Activated naive CD8-positive, alpha-beta T cell treated with anti-CD3 and anti-CD28 coated beads, Interleukin-2, amount 50 U/mL, for 16 hours (primary cell): ENCODE measurements at places on chromosomes 7 and 10.

DNA sequence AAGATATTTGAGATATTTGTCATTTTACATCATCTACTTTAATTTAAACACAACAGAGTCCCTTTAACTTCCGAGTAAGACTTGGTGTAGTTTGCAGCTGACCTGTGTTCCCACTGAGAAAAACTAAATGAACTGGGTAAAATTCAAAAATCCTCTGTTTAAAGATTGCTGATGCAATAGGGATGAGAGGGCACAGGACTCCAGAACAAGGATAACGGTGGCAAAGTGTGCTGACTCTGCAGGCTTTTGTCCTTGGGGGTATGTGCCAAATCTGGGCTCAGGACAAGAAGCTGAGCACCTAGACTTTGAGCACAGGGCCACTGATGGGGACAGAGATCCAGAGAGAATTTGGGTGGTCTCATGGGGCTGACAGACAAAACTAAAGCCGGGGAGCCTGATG, 156.8 kb downstream of the CCDC71L start:
- no peak for DNase-seq

DNA sequence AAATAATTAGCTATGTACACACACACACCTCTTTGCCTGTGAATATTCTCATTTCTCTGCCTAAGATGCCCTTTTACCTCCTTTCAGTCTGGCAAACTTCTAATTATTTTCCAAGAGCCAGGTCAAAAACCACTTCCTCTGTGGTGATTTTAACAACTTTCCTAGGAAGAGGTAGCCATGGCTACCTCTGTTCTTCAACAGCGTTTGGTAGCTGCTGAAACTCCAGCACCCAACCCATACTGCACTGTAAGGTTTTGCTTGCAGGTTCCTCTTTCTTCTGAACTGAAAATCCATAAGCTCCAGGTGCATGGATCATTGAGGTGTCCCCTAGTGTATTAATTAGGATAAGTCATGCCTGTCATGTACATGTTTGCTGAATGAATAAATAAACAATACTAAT, 25.6 kb downstream of the NRCAM start:
- no peak for DNase-seq

GRCh38 chr10:88676283-88677060, 12.2 kb downstream of the LIPF start:
- no peak for DNase-seq

GRCh38 chr10:102714621-102715455, at the start of gene SFXN2:
Gene SFXN2 (plus strand): TSS chr10:102714636. CDS start chr10:102726637, 12,001 bp downstream.
- DNase-seq, result peak; percentile 1

GRCh38 chr10:1198453-1199344, 142.5 kb downstream of the WDR37 start:
- DNase-seq, result no peak

- no peak for DNase-seq
These were observed 25.5 kb upstream of the ABLIM1 start for GRCh38 chr10:114683593-114683992.

DNA sequence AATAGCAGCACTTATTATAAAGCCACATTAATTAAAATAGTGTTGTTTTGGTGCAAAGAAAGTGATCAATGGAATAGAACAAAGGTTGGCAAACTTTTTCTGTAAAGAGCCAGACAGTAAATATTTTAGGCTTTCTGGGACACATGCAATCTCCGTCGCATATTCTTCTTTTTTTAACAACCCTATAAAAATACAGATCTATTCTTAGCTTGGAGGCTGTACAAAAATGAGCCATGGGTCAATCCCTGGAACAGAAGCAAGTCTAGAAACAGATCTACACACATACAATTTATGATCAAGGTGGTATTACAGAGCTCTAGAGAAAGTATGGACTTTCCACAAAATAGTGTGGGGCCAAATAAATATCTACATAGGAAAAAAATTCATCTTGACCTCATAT, 71.8 kb downstream of the ARHGAP21 start:
- DNase-seq, result no peak

DNA sequence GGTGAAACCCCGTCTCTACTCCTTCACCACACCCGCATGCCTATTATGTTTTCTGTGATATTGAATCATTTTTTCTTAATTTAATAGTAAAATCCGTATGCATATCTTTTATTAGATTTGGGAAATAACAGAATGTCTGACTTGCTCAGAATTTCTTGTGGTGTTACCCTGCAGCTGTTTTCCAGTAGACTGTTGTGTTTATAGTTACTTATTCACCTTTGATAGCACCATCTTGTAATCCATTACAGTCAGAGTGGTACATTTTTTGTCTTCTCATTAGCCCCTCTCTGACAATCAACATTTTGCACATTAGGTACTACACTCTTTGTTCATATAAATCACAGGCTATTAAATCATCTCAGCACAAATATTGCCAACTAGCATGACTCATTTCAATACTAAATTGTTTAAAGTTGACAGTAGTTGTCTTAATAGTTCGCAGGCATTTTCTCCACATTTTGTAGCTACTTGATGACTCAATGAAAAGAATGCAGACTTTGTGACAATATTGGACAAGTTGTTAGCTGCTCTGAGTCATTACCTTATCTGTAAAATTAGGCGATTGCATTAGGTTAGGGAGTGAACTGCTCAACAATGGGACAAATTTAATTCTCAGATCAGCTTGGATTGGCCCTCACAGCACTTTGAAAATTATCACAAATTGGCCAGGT, 17.8 kb upstream of the SLC16A12 start:
- DNase-seq, result no peak

DNA sequence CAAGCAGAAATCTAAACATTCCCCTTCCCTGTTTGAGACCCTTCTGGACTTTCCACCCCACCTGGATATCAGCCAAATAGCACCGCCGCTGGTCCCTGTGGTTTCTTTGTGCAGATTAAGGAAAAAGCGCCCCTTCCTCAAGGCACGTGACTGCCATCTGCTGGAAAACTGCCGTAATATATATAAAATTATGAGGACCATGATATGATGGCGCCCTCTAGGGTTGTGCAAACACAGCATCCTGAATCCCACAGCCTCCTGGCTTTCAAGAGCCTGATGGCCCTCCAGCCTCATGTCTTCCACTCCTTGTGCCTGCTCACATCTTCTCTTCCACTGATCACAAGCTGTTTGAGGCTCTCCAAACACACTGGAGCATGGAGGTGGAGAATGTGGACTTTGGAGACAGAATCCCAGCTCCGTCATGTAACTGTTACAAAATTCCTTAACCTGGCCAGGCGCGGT, 121.3 kb downstream of the MYL10 start:
- no peak for DNase-seq

- no peak for DNase-seq
These were observed 128.7 kb downstream of the KBTBD2 start for GRCh38 chr7:32762925-32763293.

DNA sequence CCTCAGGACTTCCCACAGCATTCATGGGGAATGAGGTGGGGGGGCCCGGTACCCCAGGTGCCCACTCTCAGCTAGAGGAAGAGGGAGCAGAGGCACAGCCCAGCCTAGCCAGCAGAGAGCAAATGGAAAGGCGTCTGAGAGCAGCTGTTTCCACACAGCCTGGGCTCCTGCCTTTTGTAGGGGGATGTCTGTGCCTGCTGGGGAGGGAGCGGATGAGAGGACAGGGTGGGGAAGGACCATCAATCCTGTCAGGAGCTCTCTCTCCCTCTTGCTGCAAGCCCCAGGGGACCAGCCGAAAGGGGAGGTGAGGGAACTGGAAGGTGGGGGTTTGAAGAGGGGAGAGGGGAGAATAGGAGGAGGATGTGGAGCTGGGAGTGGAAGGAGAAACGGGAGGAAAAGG, at the start of gene PKD2L1:
Gene PKD2L1 (minus strand): TSS at position 150 of the 400 bp plus-strand sequence. CDS start 125 bp downstream, at position 25.
- no peak for DNase-seq

DNA sequence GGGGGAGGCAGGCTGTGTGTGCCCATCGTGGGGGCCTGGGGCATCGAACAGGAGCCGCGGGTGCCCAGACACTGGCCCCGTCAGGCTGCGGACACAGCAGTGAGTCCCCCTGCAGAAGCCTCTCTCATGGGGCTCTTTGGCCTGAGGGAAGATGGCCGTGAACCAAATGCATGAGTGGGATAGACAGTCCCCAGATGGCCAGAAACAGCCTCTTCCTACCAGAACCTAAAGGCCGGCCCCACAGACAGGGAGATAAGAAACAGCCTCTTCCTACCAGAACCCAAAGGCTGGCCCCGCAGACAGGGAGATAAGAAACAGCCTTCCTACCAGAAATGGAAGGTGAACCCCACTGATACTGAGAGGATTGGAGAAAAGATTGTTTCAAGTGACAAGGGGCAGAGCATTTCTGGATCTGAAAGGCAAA, 16.6 kb downstream of the IDI2 start:
- no peak for DNase-seq

DNA sequence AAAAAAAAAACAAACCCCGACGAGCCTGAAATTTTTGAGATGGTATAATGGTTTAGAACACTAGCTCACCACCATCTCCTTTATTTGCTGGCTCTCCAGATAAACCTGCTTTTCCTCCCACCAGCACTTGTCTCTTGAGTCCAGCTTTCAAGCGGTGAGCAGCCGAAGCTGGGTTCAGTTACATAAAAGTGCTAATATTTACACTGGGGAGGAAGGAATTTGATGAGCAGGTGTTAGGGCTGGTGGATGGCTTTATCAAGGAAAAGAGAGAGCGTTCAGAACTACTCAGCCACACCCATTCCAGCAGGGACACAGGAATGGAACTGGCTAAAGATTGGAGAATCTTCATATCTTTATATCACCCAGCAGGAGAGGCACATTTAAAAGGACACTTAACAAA, 6.6 kb upstream of the CALML3 start:
- no peak for DNase-seq

GRCh38 chr10:86263209-86263608, 103.4 kb downstream of the GRID1 start:
- no peak for DNase-seq

- no peak for DNase-seq
These were observed 125.4 kb upstream of the MINDY3 start for GRCh38 chr10:15985690-15986089.

DNA sequence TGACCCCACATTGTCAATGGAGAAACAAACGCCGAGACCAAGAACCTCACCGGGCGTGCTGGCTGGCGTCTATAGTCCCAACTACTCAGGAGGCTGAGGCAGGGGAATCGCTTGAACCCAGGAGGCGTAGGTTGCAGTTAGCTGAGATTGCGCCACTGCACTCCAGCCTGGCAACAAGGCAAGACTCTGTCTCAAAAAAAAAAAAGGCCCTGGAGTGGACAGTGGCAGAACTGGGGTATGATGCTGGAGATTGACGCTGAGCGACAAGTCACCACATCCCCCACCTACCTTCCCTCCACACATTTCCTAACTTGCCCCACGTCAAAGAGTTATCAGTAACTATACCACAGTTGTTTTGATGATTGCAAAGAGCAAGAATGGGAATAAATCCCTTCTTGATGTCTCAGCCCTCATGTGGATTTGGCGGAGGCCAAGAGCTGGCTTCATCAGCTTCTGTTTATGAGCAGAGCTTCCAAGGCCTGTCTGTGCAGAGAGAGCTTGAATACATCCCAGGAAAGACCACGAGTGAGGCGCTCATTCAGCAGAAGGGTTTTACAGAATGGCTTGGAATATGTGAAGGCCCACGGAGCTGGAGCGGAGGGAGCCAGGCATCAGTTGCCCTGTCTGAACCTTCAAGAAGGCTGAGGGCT, 28.0 kb upstream of the TNS3 start:
- no peak for DNase-seq

DNA sequence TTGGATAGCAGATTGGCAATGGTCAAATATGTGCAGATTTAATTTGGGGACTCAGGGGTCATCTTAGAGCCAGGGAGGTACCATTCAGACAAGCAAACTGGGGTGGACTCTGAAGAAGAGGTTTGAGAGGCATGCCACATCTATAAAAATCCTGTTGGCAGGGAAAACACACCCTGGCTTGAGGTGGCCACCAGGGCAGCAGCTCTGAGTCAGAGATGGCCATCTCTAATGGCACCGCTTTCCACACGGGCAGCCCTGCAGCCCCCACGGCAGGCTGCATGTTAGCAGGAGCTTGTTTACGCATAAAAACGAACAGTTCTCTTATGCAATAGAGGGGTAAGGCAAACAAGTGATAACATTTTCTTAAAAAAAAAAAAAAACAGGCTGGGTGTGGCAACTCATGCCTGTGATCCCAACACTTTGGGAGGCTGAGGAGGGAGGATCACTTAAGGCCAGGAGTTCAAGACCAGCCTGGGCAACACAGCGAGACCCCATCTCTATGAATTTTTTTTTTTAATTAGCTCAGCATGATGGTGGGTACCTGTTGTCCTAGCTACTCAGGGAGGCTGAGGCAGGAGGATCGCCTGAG, 14.9 kb downstream of the DLG5 start:
- no peak for DNase-seq

DNA sequence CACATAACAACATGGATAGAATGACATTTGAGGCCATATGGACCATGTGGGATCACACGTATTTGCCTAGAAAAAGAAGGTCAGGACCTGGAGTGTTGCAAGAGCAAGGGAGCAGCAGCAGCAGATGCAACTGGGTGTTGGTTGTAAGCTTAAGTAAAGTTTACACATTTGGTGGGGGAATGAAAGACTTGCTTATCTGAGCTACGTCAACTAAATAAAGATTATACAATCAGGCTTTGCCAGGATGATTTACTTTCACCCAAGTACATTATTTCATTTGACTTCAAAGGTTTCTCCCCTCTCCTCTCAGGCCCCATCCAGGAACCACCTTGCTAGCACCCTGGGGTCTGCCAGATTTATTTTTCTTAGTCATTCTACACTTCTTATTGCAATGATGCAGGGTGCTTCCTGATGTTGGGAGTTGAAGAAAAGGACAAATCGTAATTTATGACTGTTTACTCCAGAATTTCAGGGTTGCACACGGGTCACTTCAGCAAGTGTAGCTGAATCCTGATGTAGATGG, 591.9 kb upstream of the IGFBP3 start:
- no peak for DNase-seq

DNA sequence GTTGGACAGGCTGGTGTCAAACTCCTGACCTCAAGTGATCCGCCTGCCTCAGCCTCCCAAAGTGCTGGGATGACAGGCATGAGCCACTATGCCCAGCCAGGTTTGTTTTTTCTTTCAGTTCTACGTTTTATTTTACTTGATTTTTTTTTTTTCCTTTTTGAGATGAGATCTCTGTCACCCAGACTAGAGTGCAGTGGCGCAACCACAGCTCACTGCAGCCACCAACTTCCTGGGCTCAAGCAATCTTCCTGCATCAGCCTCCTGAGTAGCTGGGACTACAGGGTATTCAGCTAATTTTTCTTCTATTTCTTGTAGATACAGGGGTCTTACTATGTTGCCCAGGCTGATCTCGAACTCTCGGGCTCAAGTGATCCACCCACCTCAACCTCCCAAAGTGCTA, 24.3 kb downstream of the GDI2 start:
- no peak for DNase-seq

GRCh38 chr10:25725917-25726716, 207.9 kb upstream of the MYO3A start:
- no peak for DNase-seq

- no peak for DNase-seq
These were observed 19.6 kb upstream of the GOLGA7B start for GRCh38 chr10:97830064-97830463.

GRCh38 chr7:45074528-45075354, 14.0 kb downstream of the NACAD start:
- no peak for DNase-seq

GRCh38 chr7:106538638-106539037, 122.3 kb downstream of the CCDC71L start:
- DNase-seq, result no peak
